NCI-H1092 treated with DMSO at 0.1 percent for 48 hours (cell line): ENCODE measurements at places on chromosomes 6 and 20.

DNA sequence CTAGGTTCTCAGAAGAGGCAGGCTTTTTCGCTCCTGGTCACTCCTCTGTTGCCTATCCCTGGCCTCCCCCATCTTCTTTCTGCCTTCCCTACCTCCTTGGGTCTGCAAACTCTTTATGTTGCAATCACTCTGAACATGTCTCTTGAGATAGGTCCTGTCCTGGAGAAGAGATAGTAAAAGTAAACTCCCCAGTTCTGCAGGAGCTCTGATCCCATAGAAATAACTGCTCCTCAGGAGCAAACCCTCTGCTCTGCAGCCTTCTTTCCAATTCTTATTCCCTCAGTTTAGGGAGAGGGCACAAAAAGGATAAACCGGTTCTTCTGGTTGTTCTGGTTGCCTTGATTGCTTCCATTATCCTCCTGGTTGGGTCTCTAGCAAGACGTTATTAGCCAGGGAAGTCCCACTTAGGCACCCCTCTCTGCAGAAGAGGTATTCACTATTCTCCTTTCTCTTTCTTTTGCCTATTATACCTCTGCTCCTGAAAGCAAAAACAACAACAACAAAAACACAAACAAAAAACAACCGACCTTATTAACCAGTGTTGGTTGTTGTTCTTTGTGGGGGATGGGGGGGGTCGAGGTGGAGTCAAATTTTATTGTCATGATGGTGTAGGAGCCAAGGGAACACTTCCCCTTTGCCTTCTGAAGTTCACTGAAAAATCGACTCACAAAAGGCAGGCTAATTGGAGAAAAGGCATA lies 973 bp downstream of the TRIM38 start:
- no peak for DNase-seq

DNA sequence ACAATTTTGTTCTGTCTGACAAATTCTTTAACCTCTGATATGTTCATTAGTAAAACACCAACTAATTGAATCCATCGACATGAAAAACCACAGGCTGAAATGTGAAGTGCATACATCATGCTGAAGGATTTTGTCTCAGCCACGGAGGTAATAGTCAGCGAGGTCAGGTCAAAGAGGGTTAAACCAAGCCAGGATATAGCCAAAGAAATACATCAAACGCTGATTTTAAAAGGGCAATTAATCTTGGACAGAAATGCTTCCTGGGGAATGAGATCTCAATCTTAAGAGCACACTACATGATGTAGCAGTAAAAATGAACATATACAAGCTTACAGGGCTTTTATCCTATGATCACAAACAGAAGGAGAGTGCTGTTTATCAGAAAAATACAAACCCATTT lies 106.7 kb downstream of the PRDM1 start:
- DNase-seq: no peak

- DNase-seq: no peak
Measured at GRCh38 chr6:148765898-148766808, 19.3 kb downstream of the UST start.

GRCh38 chr6:31161216-31162126 lies 3.1 kb downstream of the TCF19 start:
- DNase-seq: no peak

DNA sequence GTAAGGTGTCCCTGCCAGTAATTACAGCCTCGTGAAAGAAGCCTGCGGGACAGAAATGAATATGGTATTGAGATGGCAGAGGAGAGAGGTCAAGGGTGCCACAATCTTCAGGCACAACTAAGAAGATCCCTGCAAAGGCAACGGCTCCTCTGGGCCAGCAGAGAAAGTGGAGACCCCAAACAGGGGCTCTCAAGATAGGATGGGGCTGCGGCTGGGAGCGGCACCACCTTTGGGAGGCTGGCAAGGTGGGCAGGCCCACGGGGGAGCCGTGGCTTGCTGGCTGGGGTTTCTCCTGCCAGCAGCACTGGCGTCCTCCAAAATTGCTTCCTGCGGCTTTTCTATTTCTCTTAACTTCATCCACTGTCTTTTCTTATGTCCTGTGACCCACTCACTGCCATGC lies 183.6 kb upstream of the QKI start:
- no peak for DNase-seq

DNA sequence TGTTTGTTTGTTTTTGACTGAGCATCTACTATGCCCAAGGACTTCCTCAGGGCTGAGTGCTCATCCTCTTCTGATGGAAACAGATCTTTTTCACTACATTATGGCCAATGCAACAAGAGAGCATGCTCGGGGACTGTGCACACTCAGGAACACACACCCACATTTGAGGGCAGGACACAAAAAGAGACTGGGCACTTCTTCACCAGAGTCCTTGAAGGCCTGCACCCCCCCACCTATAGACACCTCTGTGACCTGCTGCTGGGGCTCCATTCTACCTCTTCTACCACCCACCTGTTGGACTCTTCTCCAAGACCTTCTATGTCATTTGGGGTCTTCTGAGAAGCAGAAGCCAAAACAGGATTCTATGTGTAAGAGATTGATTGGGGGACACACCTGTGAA lies 9.2 kb upstream of the MAFB start:
- DNase-seq: no peak

DNA sequence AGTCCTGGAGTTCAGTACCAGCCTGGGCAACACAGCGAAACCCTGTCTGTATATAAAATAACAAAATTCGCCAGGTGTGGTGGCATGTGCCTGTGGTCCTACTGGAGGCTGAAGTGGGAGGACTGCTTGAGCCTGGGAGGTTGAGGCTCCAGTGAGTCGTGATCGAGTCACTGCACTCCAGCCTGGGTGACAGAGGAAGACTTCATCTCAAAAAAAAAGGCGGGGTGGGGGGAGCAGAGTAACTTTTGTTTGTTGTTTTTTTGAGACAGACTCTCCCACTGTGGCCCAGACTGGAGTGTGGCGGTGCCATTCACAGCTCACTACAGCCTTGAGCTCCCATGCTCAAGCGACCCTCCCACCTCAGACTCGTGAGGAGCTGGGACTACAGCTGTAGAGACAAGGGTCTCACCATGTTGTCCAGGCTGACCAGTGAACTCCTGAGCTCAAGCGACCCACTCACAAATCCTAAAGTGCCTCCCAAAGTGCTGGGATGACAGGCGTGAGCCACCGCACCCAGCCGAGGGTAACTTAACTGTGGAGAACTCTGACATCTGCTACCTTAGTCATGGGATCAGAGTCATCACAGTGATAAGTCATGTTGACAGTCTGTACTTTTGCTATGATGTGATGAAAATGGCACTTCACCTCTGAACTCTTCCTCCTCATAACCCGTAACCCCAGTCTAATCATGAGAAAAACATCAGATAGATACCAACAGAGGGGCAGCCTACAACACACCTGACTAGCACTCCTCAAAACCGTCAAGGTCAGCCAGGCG lies 16.5 kb downstream of the PEDS1 start:
- DNase-seq: no peak

GRCh38 chr6:12037798-12038197 lies 25.7 kb downstream of the HIVEP1 start:
- no peak for DNase-seq

GRCh38 chr20:36237477-36237876 lies 1.2 kb downstream of the AAR2 start:
- no peak for DNase-seq
